ENCODE measurements at places on chromosomes 7 and 10.

DNA sequence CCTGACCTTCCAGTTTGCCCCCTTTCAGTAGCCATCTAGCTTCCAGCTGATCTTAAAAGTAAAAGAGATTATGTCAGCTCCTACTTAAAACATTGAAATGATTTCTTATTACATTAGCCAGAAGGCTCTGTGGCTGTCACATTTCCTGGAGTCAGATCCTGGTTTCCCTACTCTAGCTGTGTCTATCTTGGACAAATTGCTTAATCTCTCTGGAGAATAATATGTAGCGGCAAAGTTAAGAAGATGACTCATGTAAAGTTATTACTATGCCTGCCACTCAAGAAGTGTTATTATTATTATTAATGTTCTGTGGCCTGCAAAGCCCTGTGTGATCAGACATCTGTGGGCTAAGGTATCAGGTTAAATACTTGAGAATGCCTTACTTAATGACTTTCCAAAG, 107.2 kb downstream of the RUNDC3B start:
- DNase-seq = no peak

- no peak for DNase-seq
Observed at GRCh38 chr10:17353568-17354300, 100.7 kb downstream of the ST8SIA6 start.

DNA sequence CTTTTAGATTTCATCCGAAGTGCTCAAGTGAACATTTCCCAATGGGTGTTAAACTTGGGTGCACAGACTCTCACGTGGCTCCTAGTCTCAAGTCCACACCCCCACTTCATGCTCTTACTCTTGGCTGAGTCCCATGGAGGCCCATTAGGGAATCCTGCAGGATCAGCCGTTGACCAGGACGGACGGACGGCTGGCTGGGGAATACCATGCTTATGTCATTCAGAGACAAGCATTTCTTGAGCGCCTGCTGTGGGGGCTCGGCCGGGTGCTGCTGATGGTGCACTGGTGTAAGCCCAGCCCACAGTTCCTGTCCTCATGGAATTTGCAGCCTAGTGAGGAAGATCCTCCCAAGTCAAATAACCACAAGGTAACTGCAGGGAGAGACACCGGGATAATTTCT, 44.7 kb downstream of the PITRM1 start:
- DNase-seq = no peak

DNA sequence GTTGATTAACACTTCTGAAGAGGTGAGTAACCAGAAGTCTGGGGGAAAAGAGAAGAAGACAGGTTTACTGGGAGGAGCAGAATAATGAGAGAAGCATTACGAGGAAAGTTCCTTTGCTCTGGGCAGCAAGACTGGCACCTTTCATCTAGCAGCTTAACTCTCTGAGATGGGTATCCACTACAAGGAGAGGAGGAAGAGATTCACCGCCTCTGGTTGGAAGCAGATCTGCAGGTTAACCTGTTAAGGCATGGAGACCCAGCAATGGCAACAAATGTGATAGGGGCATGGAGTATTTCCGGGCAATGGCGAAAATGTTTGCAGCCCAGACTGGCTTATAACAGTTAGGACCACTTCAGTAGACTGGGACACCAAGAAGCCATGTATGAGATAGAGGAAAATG, 162.2 kb downstream of the TFEC start:
- DNase-seq = no peak

DNA sequence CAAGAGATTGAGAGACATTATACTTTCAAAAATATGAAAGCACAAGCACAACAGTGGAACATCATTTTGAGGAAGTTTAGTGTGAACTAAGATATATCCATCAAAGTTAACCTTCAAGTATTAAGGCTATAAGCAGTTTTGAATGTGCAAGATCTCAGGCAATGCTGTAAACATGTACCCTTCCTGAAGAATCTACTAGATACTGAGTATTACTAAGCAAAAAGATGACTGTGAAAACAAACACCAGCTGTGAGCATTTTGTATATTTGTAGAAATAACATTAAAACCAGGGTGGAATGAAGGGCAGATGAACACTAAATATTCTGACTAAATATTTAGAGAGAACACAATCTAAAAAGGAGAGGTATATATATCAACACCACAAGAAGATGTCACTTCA, 41.3 kb upstream of the ADRA2A start:
- no peak for DNase-seq

DNA sequence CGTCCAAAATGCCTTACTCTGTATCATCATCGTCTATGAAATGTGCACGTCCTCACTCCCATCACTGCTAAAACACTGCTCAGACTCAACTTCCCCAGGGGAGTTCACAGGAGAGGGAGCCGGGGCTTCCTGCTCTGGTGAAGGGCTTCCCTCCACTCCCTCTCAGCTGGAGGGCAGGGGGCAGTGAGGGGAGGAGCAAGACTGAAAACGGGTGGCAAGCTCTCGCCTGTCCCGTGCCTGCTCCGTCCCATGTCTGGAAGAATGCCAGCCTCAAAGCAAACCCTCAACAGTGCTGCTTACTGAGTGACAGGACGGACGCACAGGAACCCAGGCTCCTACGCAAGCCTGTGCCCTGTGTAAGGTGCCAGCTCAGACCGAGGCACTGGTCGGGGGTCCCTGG, 25.1 kb downstream of the PRKAG2 start:
- DNase-seq = no peak

- no peak for DNase-seq
Observed at GRCh38 chr7:76011442-76011861, 17.1 kb upstream of the TMEM120A start.

Measured in stimulated activated CD4-positive, alpha-beta T cell treated with anti-CD3 and anti-CD28 coated beads, TNF-alpha, amount 100 ng/mL, for 4 hours (primary cell).